ENCODE measurements at places on chromosomes 4 and X.

DNA sequence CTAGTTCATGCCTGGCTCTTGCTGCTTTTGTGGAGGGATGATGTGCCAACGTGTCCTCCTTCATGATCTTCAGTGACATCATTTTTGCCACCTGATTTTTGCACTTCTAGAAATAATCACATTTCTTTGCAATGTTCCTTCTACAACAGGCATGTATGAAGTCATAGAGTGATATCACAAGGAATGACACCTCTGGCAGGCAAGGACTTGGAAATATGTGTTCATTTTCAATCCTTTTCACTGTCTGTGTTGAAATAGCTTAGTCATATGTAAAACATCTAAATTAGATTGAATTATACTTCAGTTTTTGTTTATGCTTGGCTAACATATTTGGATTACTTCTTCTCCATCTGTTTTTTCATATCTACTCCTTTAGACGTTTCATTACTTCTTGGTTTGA, 221.2 kb upstream of the STK26 start:
- no peak for DNase-seq

GRCh38 chr4:73962724-73963123, 19.1 kb downstream of the PF4 start:
- no peak for DNase-seq

DNA sequence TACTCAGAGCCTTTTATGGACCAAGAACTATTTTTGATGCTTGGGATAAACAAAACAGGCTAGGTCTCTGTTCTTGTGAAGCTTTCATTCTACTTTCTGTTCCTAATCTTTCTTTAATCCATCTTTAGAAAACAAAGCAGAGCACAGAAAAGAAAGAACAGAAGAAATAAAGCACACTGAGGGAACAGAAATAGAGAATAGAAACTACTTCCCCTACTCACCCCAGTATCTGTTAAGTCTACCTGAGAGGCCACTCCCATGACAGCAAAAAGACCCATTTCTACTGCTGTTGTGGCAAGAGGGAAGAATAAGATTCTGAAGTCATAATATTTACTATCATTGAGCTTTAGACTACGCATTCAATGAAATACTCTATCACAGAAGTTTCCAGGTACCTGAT, 9.2 kb downstream of the RFC1 start:
- no peak for DNase-seq

GRCh38 chrX:96575011-96575410, 109.6 kb upstream of the DIAPH2 start:
- DNase-seq: no peak

- no peak for DNase-seq
These were observed 86.7 kb downstream of the CNGA2 start for GRCh38 chrX:151821226-151821625.

DNA sequence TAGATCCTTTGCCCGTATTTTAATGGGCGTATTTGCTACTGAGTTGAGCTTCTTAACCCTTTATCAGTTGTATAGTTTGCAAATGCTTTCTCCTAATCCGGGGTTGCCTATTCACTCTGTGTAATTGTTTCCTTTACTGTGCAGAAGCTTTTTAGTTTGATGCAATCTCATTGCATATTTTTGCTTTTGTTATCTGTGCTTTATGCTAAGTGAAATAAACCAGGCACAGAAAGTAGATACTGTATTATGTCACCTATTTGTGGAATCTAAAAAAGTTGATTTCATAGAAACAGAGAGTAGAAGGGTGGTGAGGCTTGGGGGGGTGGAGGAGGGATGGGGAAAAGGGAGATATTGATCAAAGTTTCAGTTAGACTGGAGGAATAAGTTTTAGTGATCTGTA, 17.7 kb downstream of the OGT start:
- no peak for DNase-seq

DNA sequence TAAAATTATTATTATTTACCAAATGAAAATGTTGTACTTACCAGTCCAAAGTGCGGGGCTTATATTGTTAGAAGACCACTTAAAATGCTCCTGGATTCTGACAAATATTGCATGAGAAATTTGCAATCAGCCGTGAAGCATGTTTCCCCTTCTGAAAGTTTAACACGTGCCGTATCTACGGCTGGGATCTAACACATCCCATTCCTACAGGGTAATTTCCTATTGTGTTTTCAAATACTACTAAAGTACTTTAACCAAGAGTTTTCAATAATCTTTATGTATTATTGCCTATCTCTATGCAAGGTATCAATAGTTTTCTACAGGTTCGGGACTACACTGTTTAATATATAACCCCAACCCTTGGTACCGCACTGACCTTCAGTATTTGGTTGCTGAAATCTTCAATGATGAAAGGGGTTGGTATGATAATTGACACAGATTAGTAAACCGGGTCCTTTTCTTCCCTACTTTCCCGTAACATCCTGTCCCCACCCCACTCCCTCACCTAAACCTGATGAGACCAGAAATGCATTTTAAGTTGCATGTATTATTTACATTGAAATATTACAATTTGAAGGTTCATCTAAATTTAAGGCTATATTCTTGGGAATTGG, 795 bp upstream of the BRWD3 start:
- DNase-seq: no peak

DNA sequence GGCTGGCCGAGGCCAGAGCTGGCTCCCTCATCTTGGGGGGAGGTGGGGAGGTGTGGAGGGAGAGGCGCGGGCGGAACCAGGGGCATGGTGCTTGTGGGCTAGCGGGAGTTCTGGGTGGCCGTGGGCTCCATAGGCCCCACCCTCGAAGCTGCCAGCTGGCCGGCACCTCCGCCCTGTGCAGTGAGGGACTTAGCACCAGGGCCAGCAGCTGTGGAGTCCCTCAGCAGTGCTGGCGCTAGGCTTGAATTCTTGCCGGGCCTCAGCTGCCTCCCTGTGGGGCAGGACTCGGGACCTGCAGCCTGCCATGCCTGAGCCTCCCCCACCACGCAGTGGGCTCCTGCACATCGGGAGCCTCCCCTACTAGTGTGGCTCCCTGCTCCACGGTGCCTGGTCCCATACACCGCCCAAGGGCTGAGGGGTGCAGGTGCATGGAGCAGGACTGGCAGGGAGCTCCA, 603.3 kb downstream of the PCDH18 start:
- no peak for DNase-seq

- no peak for DNase-seq
These were observed 2.3 kb upstream of the APOOL start for GRCh38 chrX:85001344-85001743.

GRCh38 chr4:134078230-134078914, 123.2 kb downstream of the PABPC4L start:
- DNase-seq: no peak

GRCh38 chr4:40000711-40001110, 23.0 kb upstream of the PDS5A start:
- DNase-seq: no peak

All from T follicular helper cell (primary cell).